NCI-H187 (cell line): ENCODE measurements at places on chromosomes 4 and X.

DNA sequence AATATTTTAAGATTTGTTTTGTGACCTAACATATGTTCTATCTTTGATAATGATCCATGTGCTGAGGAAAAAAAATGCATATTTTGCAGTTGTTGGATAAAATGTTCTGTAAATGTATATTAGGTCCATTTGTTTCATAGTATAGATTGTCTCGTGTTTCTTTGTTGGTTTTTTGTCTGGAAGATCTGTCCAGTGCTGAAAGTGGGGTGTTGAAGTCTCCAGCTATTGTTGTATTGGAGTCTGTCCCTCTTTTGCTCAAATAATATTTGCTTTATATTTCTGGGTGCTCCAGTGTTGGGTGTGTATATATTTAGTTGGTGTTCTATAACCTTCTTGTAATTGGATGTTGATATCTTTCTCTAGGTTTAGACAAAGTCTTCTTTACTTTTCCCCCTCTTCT is 53.2 kb upstream of the FRMPD3 start:
- no peak for DNase-seq

GRCh38 chrX:153603131-153603656 is 4.3 kb upstream of the CCNQ start:
- DNase-seq, result no peak

DNA sequence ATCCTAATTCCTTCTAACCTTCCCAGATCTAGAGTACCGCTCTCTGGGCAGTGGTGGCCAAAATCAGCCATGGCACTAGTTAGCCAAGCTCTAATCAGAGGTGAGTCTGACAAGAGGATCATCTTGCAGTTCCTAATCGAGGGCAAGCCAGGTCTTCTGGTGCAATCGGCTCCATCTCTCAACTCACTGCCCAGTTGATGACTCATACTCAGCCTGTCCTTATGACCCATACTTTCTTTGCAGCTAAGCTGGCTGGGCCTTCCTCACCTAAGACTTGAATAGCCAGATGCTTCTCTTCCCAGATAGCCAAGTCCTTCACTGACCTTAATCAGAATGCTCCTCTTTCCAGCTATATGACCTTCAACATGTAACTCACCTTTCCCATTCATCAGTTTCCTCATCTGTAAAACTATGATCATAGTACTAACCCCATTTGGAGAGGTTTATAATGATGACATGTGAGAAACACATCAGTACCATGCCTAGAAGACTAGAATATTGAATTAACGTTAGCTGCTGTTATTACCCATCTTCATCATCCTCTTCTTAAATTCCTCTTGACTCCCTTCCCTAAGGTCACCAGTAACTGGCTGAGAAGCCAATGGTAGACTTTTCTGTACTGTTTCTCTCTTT is 57.1 kb downstream of the RELL1 start:
- no peak for DNase-seq

- DNase-seq, result no peak
Measured at GRCh38 chrX:22404297-22404696, 131.6 kb downstream of the CBLL2 start.

DNA sequence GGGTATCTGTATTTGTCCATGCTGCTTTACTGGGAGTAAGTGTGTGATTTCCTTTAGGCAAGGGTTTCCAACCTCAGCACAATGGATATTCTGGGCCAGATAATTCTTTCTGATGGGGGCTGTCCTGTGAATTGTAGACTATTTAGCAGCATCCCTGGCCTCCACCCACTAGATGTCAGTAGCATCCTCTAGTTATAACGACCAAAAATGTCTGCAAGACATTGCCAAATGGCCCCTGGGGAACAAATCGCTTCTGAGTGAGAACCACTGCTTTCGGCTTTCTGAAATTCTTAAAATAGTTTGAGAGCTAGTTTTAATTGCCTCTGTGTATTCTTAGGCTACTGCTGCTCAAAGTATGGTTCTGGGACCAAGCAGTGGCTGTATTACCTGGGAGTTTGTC is 81.2 kb upstream of the GPM6B start:
- DNase-seq, result no peak

DNA sequence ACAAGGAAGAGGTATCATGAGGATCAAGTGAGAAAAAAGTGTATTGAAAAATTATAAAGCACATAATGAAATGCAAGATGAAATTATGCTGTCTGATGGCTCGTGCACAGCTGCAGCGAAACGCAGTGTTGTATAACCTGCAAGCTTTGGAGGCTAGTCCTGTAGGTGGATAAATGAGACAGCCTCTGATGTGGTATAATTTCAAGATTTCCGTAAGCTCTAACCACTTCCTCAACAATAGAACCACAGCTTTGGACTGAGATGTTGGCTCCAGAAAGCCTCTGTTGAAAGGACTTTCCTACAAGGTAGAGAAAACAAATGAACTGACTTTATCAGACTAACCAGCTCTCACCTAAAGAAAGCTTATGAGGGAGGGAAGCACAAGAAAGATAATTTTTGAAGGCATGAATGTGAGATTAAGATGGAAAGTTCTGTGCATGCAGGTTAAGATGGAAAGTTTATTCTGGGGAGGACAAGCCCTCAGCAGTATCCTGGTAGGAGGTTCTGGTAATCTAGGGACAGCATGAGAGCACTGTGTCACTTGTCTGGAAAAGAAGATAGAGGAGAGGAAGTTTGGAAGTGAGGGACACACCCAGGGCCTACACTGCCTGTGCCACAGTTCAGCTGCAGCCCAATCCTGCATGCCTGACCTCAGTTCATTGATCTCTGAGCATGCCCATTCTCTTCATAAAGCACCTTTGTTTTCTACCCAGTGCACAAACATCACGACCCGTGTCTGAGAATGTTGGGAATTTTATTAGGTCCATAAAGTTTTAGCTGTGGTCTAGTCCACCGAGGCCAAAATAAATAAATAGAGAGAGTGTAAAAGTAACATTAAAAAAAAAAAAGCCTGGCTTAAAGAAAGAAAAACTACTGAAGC is 161.5 kb upstream of the SFRP2 start:
- DNase-seq, result no peak

GRCh38 chrX:38877366-38877765 is 76.1 kb downstream of the MID1IP1 start:
- no peak for DNase-seq

GRCh38 chr4:183192571-183192970 is 93.5 kb downstream of the WWC2 start:
- no peak for DNase-seq

DNA sequence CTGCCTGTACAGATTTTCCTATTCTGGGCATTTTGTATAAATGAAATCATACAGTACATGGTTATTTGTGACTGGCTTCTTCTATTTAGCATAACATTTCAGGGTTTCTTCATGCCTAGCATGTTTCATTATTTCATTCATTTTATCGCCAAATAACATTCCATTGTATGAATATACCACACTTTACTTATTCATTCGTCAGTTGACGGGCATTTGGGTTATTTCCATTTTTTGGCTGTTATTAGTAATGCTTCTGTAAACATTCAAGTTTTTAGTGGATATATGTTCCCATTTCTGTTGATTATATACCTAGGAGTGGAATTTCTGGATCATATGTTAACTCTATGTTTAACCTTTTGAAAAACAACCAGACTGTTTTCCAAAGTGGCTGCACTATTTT is 47.5 kb downstream of the INTS12 start:
- no peak for DNase-seq

GRCh38 chr4:83846193-83846830 is 310.4 kb downstream of the GPAT3 start:
- no peak for DNase-seq

- no peak for DNase-seq
Measured at GRCh38 chr4:101049549-101050001, 297.8 kb downstream of the PPP3CA start.

DNA sequence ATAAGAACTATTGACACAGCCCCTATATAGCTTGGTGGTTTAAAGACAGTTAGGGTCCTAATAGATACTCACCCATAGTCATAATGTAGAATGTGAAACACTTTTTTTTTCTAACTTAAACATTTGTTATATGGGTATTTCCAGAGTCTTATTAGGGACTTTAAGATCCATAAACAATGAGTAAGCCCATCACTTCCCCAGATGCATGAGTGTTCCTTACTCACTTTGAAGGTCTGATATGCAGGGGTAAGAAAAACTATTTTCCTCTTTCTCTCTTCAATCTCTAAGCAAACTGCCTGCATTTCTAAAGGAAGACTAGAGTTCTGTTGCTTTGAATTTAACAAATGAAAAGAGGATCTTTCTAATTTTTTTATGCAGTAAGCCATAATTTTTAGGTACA is 443.6 kb upstream of the PITX2 start:
- DNase-seq, result no peak

GRCh38 chr4:158530898-158531297 is 9.2 kb downstream of the RXFP1 start:
- DNase-seq, result no peak

DNA sequence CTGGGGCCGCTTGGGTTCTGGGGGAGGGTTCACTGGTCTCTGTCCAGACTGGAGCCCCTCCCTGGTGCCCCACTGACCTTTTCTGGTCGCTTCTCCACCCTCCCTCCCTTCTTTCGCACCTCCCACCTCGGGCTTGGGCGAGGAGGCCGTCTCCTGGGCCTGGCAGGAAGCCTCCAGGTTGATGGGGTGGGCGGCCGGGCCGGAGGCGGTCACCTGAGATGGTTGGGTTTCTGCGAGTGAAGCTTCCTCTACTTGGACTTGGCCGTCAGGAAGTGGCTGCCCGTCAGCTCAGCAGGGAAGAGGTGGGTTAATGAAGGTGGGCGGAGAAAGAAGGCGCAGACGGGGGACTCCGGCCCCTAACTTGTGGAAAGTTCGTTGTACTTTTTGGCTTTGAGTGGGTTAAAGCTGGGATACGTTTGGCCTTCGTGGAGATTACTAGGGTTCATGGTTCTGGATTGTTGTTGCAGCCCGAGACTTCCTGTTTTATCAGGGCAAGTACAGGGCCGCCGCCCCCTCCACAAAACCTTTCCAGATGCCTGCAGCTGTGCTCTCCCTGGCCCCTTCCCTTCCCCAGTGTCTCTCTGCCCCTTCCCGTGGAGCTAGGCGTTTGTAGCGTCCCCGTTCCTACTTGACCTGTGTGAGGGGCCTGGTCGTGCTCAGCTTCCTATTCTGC is 1.2 kb downstream of the AKAP17A start:
- DNase-seq, result no peak

DNA sequence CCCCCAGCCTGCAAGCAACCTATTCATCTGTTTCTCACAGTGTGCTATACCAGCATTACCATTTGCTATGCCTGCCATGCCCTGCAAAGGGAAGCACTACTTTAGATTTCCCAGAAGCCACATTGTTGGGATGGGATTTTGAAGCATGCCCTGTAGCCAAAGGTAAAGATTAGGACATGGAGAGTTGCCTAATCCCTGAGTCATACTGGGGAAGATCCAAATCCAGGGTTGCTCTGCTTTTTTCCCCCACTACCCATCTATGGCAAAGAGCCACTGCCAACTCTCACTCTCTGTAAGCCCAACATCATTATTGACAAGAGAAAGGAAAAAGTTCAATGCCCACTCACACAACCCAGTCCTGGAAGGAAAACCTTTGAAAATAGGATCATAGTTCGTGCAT is 36.7 kb upstream of the TMEM164 start:
- no peak for DNase-seq

- no peak for DNase-seq
Measured at GRCh38 chr4:83114576-83114975, at the start of gene PLAC8. Gene PLAC8, minus strand, starts transcription at chr4:83114729. Its CDS starts 6,808 bp downstream, at chr4:83107921.

GRCh38 chr4:4226606-4227438 is at the start of gene OTOP1:
Gene OTOP1, minus strand, starts transcription at chr4:4226929. Its CDS starts 65 bp downstream, at chr4:4226864.
- no peak for DNase-seq

DNA sequence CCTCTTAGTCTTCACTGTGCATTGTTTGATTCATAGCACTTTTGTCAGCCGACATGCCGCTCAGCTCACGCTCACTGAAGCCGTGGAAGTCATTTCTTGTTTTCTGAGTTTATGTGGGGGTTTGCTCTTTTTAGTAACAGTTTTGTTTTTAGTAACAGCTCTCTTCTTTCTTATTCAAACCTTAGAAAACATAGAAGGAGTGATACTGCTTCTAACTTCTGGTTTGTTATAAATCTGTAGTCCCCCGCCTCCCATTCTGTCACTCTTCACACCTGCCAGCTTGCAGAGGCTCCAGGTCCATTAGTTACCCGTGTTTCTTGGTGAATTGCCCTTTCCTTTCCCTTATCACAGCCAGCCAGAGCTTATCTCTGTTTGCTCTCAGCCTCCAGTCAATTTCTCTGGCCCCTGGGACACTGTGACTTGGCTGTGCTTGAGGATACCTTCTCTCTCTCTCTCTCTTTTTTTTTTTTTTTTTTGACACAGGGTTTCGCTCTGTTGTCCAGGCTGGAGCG is 50.5 kb downstream of the GRK4 start:
- DNase-seq, result no peak

GRCh38 chr4:40570348-40571077 is 59.2 kb downstream of the RBM47 start:
- DNase-seq, result no peak

- no peak for DNase-seq
Measured at GRCh38 chr4:80903020-80903419, 127.5 kb upstream of the BMP3 start.

GRCh38 chrX:49308604-49309269 is 5.3 kb downstream of the GAGE10 start:
- no peak for DNase-seq

GRCh38 chr4:76892601-76893000 is 5.3 kb downstream of the SOWAHB start:
- DNase-seq, result no peak

DNA sequence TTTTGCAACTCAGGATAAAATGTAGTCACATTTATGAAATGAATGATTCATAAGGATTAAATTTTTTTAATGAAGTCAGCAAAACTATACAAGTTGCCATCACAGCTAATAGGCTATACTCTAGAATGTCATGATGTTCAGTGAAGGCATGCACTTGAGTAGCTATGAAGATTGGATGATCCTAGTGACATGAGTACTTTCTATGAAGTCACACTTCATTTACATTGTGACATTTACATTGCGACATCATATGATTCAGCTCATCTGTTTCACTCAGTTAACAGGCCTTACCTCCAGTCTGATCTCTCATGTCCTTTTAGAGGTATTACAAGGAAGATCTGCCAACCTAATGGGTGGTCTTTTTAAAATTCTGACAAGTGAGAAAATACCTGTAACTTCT is 82.7 kb upstream of the FGF13 start:
- no peak for DNase-seq

DNA sequence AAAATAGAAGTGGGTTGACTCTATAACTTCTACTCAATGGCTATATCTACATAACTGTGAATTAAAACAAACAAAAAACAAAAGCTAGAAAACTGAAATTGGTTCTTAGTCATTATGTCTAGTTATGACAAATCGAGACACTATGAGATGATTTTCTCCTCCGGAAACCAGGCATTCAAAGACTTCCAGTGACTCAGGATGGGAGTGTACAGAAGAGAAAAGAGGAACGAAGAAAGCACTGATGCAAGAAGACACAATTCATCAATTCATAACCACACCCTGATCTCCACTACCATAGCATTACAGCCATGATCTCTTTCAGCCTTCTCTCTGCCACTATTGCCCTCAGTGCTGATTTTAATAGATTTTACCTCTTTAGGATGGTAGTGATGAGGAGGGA is 253.6 kb downstream of the CBLL2 start:
- DNase-seq, result no peak

- no peak for DNase-seq
Measured at GRCh38 chrX:153623310-153624029, 23.5 kb upstream of the DUSP9 start.
